Left cardiac atrium (tissue), 4 donors: ENCODE measurements at places on chromosomes 2 and 18. TPM values are rescaled to one million over a fixed set of nuclear protein-coding genes. Genes with fewer than 3 reads are reported as not detected.

DAW1 gene
- total RNA-seq: 0.65 TPM

NOL4 gene
- total RNA-seq: 0.31 TPM

COLEC11 gene
- total RNA-seq: 25.0 TPM

POMC gene
- 10.6 TPM for total RNA-seq

TXNDC2 gene
- not detected for total RNA-seq

GPR75 gene
- total RNA-seq: 1.3 TPM

CCL20 gene
- not detected for total RNA-seq

LCT gene
- not detected for total RNA-seq

KCNG3 gene
- total RNA-seq: not detected

KHK gene
- 3.0 TPM for total RNA-seq

LRP2 gene
- total RNA-seq: 1.8 TPM

ATOH8 gene
- 29.1 TPM for total RNA-seq

KCNF1 gene
- 0.97 TPM for total RNA-seq

CXCR4 gene
- 7.7 TPM for total RNA-seq

TMEM163 gene
- 3.5 TPM for total RNA-seq

TUBB6 gene
- total RNA-seq: 211 TPM

OTX1 gene
- total RNA-seq: not detected

CTDSP1 gene
- 106 TPM for total RNA-seq

VAMP8 gene
- total RNA-seq: 54.8 TPM

GKN1 gene
- total RNA-seq: not detected

UGT1A4 gene
- not detected for total RNA-seq

C1QL2 gene
- not detected for total RNA-seq

AGFG1 gene
- total RNA-seq: 78.2 TPM

CCDC74A gene
- 0.71 TPM for total RNA-seq

SNRPD1 gene
- 21.2 TPM for total RNA-seq

FAM110C gene
- total RNA-seq: 6.2 TPM

ARHGAP25 gene
- total RNA-seq: 6.8 TPM

IL1RL2 gene
- total RNA-seq: 1.4 TPM

CLEC4F gene
- 0.21 TPM for total RNA-seq

PIKFYVE gene
- total RNA-seq: 17.2 TPM

ADCYAP1 gene
- 0.42 TPM for total RNA-seq

C2orf81 gene
- 0.59 TPM for total RNA-seq

GRB14 gene
- total RNA-seq: 6.4 TPM

PDE11A gene
- 0.56 TPM for total RNA-seq

GAL3ST2 gene
- total RNA-seq: 0.44 TPM

ALPI gene
- total RNA-seq: not detected

DYSF gene
- total RNA-seq: 36.8 TPM

NOSTRIN gene
- total RNA-seq: 16.1 TPM

STARD6 gene
- total RNA-seq: not detected

ANKRD44 gene
- total RNA-seq: 16.8 TPM

COL4A4 gene
- total RNA-seq: 18.7 TPM

PDE1A gene
- total RNA-seq: 11.2 TPM

CCDC178 gene
- total RNA-seq: 1.4 TPM
